AG10803 (cell line): ENCODE measurements at places on chromosomes 6 and 20.

- DNase-seq, result no peak
Measured at GRCh38 chr6:2734488-2735166, 16.1 kb downstream of the MYLK4 start.

DNA sequence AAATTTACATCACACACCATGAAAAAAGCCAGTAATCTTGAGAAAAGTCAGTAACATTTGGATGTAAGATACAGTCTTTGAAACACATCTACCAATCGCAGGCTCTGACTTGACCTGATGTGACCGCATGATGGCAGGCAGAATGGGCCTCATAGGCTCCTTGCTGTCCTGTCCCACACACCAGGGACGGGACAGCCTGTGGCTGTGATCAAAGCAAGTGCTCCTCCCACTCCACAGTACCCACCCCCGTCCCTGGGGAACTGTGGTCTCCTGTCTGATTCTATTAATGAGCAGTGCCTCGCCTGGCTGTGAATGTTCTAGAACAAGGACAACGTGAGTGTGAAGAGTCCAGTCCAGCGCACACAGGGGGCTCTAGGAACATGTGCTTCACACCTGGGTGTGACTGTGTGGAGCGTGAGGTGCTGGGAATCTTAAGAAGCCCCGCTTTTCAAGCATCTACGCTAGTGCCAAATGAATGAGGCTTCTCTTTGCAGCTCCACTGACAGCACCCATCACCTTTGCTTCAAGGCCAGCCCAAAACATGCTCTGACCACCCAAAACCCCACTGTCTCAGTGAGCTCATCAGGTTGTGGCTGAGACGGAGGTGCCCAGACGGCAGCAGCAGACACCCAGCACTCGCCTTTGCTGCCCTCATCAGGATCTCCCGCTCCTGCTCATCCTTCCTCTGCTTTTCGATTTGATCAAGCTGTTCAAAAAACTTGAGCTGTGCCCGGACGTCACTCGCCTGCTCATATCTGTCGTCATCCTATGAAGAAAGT is 67.1 kb downstream of the TAF4 start:
- DNase-seq, result no peak

DNA sequence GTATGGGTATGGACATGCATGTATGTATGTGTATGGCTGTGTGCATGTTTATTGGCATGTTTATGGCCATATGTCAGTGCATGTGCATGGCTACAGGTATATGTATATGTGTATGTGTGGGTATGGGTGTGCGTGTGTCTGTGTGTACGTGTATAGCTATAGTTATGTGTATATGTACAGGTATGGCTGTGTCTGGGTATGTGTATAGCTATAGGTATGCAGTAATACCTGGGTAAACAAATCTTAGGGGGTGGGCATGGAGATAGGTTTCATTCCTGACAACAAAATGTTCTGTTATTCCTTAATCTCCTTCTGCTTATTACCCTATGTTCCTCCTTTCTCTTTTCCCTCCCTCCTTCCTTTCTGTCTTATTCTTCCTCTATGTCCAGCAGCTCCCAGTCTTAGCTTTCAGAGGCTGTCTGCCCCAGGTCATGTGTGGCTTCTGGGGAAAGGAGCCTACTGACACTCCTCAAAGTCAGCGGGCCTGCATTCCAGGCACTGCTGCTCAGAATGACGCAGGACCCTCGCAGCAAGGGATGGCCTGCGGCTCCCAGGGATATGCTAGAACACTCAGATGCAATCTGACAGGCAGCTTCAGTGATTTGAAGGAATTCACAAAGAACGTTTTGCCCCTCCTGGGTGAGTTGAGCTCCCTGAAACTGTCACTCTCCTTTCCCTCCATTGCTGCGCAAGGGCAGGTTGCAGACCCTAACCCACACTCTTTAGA is 139.3 kb upstream of the PHACTR1 start:
- no peak for DNase-seq

DNA sequence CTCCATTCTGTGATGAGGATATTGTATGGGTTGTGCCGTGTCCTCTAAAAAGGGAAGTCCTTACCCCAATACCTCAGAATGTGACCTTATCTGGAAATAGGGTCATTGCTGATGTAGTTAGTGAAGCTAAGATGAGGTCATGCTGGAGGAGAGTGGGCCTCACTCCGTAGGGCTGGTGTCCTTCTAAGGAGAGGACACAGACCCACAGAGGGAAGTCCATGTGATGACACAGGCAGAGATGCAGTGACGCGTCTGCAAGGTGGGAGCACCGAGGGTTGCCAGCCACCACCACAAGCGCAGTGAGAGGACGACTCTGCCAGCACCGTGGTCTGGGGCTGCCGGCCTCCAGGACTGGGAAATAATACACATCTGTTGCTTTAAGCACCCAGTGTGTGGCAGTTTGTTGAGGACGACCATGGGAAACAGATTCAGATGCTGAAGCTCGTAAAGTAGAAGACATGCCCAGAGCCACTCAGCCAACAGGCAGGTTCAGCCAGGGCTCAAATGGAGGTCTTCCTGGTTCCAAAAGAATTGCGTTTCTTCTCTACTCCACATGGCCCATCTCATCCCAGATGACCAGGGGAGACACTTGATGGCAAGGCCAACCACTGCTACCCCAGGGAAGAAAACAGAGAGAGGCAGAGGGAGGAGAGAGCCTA is 59.2 kb upstream of the DUSP22 start:
- no peak for DNase-seq

DNA sequence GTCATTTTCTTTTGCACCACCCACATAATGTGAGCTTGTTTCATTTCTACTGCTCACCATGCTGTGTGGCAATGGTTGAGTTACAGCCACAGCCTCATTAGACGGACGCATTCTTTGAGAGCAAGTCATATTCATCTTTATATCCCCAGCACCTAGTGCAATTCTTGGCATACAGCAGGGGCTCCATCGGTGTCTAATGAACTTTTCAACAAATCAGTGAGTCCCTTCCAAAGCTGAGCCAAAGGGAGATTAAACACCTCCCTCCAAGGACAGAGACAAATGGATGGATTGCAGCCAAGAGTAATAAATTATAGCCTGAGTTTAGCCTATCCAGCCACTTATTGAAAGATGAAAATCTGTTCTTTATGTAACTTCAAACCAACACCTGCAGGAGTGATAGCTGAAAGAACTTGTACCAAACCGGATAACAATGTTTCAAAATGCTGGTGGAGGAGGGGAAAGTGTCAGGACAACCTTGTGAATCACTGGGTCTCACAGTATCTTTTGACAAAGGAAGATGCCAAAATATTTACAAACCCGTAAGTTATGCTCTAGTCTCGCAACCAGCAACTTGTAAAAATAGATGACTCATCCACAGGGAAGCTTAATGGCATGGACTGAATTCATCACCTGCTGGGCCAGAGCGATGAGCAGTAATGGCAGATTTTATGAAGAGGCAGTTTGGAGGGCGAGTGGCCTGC is 139.0 kb downstream of the PXDC1 start:
- peak; percentile 95 for DNase-seq

DNA sequence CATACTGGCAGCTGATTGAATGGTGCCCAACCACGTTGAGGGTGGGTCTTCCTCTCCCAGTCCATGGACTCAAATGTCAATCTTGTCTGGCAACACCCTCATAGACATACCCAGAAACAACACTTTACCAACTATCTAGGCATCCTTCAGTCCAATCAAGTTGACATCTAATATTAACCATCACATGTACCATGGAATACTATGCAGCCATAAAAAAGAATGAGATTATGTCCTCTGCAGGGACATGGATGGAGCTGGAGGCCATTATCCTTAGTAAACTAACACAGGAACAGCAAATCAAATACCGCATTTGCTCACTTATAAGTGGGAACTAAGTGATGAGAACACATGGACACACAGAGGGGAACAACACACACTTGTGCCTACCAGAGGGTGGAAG is 206.9 kb upstream of the RNF217 start:
- no peak for DNase-seq

- no peak for DNase-seq
Measured at GRCh38 chr20:54438166-54438565, 37.2 kb upstream of the DOK5 start.

DNA sequence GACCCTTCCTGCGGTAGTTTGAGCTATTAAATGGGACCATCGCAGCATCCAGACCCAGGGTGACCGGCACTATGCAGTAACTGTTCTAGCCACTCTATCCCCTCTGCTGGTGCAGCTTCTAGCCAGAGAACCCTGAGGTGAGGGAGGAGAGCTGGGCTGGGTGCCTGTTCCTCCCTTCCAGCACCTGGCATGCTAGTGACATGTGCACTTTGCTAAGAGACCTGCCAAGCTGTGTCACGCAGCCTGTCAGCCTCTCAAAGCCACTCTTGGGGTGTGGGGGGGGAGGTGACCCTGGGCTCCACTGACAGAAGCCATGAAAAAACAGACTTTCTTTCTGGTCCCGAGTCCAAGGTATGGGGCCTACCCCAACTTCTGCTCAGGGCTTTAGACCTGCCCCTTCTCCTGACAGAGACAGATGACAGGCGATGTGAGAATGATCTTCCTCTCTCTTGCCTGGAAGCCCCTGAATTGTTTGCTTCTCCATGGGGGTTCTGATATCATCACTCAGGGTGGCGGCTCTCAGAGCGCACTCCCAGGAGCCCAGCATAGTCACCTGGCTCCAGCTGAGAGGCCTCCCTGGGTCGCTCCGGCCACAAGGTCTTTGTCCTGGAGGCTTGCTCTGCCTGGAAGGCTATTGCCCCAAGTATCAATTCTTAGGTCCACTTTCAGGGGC is 47.2 kb upstream of the MLN start:
- DNase-seq, result no peak

- DNase-seq, result peak; percentile 59
Measured at GRCh38 chr6:11350294-11350693, 117.8 kb upstream of the NEDD9 start.

DNA sequence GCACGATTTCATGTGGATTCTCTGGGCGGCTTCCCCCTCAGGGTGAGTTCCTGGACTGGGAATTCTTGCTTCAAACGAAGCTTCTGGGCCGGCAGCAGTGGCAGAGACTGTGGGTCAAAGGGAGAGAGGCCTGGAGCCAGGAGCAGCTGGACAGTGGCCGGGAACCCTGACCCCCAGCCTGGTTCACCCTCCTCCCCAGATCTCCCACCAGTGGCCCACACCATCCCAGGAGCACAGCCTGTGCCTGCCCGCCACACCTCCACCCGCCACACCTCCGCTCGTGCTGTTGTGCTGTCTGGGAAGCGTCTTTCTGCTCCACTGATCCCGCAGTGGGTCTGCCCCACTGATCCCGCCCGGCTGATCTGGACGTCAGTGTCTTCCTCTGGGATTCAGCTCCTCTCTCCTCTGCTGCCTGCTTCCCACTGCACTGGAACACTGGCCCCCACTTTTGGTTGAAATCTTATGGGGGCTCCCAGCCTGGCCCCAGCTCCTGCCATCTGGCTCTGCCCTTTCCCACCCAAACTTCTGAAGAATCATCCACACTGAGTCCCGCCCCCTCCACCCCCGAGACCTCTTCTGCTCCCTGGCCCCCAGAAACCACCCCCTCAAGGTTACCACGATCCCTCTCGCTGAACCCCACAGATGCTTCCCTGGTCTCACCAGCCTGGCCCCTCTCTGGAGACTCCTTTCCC is 9.8 kb downstream of the ZBP1 start:
- DNase-seq, result no peak

DNA sequence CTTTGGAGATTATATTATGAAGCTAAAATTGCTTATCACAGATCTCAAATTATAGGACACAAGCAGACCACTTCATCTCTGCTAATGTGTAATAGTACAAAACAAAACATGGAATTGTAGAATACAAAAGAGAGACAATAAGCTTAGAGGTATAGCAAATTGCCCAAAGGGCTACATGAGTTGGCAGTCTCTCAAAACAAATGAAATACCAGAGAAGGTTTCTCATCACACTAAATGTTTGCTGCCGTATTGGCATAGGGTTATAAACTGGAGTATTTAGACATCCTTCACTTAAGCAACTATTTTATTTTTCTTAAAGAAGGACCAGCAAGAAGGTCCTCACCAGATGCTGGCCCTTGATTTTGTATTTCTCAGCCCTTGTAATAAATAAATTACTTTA is 5.9 kb upstream of the EYA4 start:
- no peak for DNase-seq

GRCh38 chr20:4095639-4096038 is 80.3 kb upstream of the RNF24 start:
- DNase-seq, result no peak

DNA sequence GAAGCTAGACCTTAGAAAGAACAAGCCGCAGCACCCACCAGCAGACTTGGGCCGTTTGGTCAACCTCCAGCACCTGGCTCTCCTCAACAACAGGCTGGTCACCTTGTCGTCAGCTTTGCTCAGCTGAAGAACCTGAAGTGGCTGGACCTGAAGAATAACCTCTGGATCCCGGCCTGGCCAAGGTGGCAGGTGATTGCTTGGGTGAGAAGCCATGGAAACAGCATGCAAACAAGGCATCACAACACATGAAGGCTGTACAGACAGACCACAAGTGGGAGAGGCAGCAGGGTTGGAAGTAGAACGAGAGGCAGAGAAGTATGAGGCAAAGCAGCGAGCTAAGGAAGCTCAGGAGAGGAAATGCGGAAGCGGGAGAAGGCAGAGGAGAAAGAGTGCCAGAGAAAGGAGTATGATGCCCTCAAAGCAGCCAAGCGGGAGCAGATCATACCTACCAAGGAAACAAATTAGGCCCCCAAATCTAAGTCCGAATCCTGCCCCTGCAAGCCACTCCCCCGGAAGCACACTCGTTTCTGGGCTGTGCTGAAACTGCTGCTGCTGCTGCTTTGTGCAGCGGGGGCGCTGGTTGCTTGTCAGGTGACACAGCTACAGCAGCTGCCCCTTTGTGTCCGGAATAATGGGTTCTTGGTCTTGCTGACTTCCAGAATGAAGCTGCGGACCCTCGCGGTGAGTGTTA is 121.6 kb upstream of the LGSN start:
- no peak for DNase-seq

- DNase-seq, result no peak
Measured at GRCh38 chr6:32427218-32427617, 12.5 kb upstream of the HLA-DRA start.

GRCh38 chr20:39800548-39800947 is 838.4 kb downstream of the DHX35 start:
- DNase-seq, result peak; percentile 83

GRCh38 chr6:98566126-98566525 is 268.2 kb upstream of the POU3F2 start:
- no peak for DNase-seq

- DNase-seq, result no peak
Measured at GRCh38 chr6:146881228-146882181, 282.7 kb downstream of the ADGB start.

GRCh38 chr6:29631209-29631810 is 1.7 kb downstream of the GABBR1 start:
- DNase-seq, result no peak

- no peak for DNase-seq
Measured at GRCh38 chr6:42565823-42566613, 2.2 kb downstream of the UBR2 start.
